ENCODE measurements at places on chromosomes 6 and 20.

DNA sequence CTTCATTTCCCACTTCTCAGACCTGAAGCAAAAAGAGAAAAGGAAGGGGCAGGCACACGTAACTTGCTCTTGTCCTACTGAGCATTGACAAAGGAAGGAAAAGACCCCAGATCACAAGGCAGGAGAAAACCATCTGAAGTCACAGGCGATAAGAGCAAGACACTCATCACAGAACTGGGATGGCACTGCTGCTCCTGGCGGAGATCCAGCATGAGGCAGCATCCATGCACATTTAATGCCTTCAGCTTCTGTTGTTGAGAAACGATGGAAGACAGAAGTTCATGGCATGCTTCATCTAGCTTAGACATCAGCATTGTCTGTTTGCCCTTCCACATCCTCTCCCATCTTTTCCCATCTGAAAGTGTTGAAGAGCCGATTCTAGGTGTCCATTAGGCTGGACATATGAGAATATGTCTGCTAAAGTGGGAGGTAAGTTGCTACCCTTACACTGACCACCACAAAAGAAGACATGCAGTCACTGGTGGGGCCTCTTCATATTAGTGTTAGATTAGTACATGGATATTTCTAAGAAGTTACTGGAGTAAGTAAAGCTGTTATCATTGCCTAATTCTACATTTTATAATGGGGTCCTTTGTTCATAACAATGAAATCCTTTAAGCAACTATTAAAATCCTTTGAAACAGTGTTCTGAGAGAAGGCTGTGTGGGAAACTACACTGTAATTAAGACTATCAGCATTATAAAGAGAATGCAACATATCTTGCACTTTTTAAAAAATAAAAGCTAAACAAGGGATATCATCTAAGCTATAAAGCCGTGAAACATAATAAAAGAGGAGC is 618.5 kb downstream of the C6orf118 start:
- DNase-seq: no peak

- DNase-seq: no peak
Observed at GRCh38 chr6:82385961-82386360, 22.3 kb downstream of the TPBG start.

DNA sequence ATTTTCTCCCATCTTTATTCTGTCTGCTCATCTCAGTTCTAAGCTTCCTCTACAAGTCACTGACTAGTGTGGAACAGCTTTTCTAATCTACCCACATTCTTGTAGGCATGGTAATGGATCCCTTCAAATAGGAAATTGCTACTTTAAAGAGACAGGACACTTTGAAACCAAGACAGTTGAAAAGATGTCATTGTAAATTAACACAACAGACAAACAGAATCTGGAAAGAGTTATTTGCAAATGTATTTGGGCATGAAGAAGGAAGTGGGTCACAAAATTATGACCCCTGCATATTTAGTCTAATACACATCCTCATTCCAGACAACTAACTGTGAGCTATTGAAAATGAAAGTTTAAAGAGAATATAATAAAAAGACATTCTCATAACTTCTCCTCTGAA is 298.2 kb upstream of the MARCKS start:
- DNase-seq: no peak

DNA sequence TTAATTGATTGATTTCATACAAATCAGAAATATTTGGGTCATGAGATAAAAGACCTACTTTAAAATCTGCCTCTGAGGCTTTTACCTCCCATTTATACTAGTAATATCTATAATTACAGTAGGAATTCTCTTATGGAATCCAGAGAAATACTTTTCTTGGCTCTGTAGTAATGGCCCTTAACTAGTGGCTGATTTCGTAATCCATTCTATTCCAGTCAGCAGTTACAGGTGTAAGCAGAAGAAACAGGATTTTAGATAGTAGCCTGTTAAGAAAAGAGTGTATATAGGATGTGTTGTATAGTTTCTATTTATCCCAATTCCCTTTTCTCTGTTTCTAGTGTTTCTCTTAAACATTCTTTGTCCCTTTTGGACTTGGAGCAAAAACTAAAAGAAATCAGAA is 21.2 kb downstream of the PEX3 start:
- no peak for DNase-seq

DNA sequence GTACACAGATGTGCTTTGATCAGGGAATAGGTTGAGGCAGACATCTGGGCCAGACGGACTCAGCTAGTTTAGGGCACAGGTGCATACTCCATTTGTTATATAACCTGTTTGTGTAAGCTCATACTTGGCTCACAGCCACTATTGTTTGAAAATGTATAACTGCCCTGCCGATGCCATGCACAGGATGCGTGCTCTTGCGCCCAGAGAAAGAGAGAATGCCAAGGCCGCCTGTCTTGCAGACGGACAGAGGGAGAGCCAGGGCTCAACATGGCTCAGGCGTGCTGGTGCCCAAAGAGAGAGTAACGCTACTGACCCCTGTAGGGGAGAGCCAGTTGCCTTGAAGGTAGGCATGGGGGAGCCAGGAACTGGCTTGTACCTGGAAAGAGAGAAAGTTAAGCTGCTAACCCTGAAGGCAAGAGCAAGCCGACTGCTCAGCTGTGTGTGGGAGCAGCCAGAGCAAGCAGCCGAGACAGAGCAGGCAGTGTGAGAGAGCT is 57.7 kb downstream of the FAM229B start:
- no peak for DNase-seq

DNA sequence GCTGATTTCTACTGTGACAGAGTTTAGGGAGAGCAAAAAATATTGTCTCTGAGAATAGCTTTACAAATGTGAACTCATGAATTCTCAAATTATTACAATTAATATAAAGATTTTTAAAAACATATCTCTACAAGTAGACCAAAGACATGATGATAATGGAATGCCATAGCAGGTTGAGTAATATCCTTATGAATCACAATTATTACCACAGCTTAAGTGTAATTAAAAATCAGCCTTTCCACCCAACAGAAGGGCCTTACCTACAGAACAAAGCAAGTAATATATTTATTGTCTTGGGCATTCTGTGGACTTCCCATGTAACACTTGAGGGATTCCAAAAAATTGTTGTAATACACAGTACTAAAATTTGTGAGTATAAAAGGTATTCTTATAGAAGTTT is 1099.6 kb upstream of the GJE1 start:
- no peak for DNase-seq

- DNase-seq: no peak
Observed at GRCh38 chr6:53701333-53702218, 36.0 kb upstream of the KLHL31 start.

DNA sequence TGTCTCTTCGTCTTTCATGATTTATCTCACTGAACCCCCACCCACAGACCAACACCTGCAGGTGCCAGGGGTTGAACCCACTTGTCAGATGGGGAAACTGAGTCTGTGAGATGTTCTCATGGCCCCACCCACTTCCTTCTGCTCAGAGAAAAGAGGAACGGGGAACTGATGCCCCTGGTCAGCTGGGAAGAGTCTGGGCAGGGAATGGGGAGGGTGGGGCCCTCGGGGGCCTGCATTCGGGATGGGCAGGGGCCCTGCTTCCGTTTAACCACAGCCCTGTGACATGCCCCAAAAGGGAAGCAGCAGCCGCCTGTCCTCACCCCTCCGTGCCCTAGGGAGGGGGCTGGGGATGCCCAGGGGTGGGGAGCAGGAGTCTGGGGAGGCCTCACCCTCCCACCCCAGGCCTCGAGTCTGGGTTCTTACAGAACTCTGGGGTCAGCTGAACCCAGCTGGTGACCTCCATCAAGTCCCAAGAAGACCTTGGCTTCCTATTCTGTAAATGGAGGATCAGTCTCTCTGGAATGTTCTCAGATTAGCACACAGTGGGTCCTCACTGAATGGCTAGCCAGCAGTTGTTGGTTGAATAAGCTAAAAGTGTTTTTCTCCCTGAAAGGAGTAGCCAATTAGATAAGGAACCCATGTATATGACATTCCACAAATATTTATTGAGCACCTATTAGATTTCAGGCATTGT is 81.5 kb downstream of the CEBPB start:
- DNase-seq: no peak

DNA sequence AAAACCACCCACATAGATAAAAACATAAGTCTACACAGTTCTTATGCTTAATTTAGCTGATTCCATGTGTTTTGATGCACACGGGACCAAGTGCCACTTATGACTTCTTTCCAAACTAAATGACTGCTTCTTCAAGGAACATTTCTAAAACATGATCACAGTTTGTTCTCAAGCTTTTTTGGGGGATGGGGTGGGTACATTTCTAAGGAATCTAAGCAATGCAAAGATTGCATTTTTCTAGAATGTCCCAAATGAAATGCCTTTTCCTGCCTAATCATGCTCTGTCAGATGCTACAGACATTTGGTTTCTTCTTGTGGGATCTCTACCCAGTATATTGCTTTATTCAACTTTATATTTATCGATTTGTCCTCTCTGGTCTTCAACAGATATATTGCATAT is 496.8 kb upstream of the JAG1 start:
- DNase-seq: no peak

DNA sequence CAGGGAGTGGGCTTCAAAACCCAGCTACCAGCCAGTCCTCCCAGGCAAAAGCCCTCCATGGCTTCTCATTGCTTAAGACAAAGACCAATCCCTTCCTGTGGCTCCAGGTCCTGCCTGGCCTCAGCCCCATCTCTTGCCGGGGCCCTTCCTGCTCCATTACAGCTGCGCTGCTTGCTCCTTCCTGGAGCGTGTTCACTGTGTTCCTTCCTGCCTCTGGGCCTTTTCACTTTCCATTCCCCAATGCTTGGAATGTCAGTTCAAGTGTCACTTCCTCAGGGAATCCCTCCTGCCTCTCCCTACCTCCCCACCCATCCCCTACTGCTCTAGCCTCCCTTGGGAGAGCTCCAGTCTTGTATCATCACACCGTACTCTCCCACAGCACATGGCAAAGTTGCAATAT is 11.1 kb upstream of the ITPR3 start:
- no peak for DNase-seq

DNA sequence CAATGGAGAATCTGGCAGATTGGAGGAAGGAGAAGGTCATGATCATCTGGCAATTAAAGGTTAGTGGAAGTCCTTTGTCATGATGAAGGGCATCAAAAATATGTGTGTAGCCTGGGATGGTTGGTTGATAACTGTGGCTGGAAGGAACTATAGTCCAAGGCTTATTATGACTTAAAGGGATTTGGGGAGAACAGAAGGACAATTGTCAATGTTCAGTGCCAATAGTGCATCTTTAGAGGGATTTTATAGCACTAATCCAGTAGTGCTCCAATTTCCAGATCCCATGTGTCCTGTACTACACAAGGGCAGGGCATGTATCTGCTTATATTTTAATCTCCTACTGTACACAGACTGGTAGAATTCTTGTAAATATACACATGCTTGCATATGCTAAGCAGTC is 5.0 kb upstream of the ZBTB24 start:
- no peak for DNase-seq

GRCh38 chr6:22526736-22527135 is 42.6 kb upstream of the HDGFL1 start:
- no peak for DNase-seq

GRCh38 chr20:32451682-32452461 is 93.7 kb downstream of the ASXL1 start:
- no peak for DNase-seq

GRCh38 chr6:149990212-149990660 is 26.5 kb downstream of the ULBP1 start:
- no peak for DNase-seq

- DNase-seq: no peak
Observed at GRCh38 chr6:118743746-118744145, 92.4 kb upstream of the CEP85L start.

- no peak for DNase-seq
Observed at GRCh38 chr6:134480593-134480992, 162.7 kb upstream of the SGK1 start.

- no peak for DNase-seq
Observed at GRCh38 chr6:154166140-154166539, 127.1 kb downstream of the OPRM1 start.

GRCh38 chr20:62878244-62879038 is 16.8 kb upstream of the TCFL5 start:
- no peak for DNase-seq

DNA sequence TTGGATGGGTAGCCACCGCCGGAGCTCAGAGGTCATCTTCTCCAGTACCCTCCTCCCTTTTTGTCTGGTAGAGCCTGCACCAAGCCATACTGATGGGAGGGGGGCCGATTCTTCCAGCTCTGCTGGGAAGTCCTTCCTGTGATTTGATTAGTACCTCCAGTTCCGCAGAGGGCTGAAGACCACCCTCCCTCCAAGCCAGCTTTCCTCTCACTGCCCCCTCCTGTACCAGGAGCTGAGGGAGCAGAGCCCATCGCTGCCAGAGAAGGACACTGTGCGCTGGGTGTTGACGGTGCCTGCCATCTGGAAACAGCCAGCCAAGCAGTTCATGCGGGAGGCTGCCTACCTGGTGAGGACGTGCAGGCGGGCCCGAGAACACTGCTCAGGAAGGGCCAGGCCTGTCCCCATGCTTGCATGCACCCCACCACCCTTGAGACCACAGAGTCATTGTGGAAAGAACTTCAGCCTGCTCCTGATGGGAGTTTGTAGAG is 13.2 kb downstream of the HSPA12B start:
- no peak for DNase-seq

GRCh38 chr20:9119776-9120175 is 50.9 kb downstream of the PLCB4 start:
- no peak for DNase-seq

- peak; percentile 43 for DNase-seq
Observed at GRCh38 chr6:551405-551804, 105.5 kb downstream of the HUS1B start.

- no peak for DNase-seq
Observed at GRCh38 chr6:52588710-52589091, 11.8 kb upstream of the TRAM2 start.

GRCh38 chr6:7441048-7441775 is 51.6 kb downstream of the RIOK1 start:
- DNase-seq: no peak

- no peak for DNase-seq
Observed at GRCh38 chr6:136334465-136334846, 44.8 kb upstream of the BCLAF1 start.

DNA sequence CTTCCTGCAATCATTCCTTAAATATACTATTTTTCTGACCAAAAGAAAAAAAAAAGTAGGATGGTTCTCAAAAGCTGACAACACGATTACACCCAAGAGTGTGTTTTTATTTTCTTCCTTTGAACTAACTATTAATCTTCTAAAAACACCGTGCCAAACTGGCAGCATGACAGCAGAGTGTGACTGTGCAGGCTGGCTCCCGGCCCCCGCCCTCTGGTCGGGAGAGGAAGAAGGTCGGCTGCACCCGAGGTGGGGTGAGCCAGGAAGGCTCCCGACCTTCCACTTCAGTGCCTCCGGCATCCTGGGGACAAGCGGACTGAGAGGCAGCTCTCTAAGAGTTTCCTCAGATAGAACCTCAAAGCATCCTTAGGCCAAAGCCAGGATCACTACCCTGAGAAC is 29.2 kb downstream of the SLC22A23 start:
- DNase-seq: no peak

DNA sequence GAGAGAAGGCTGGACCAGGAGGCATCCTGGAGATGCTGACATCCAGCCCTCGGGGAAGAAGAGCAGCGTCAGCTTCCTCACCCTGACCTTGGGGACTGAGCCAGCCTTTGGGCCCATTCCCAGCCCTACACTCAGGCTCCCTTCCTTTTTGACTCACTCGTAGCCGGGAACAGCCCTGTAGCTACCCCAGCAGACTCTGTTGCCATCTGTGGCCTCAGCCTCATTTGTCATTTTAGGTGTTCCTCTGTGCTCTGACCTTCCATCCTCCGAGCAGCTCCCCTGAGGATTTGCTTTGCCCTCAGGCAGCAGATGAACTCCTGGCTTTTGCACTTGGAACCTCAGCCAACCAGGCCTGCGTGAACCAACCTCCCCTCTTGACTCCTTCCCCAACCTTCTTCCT is 67.5 kb downstream of the ELOVL2 start:
- no peak for DNase-seq
